ENCODE measurements at places on chromosomes 2 and 18. TPM values are rescaled to one million over a fixed set of nuclear protein-coding genes. Genes with fewer than 3 reads are reported as not detected.

Gene NYAP2
- 3.9 TPM for total RNA-seq

Gene SOX11
- 0.02 TPM for total RNA-seq

Gene MRO
- 1.7 TPM for total RNA-seq

Gene FBXO41
- total RNA-seq = 0.23 TPM

Gene ERBB4
- total RNA-seq = 2.5 TPM

Gene TANC1
- 3.9 TPM for total RNA-seq

Gene CYP27A1
- 45.1 TPM for total RNA-seq

Gene SPR
- total RNA-seq = 34.0 TPM

Gene ITGB6
- 4.6 TPM for total RNA-seq

Gene INSIG2
- 7.5 TPM for total RNA-seq

Gene SETBP1
- 10.5 TPM for total RNA-seq

Gene GALNT13
- not detected for total RNA-seq

Gene UGT1A5
- total RNA-seq = not detected

Gene ST8SIA5
- total RNA-seq = 6.7 TPM

Gene IL1B
- total RNA-seq = 0.42 TPM

Gene CNDP2
- total RNA-seq = 46.9 TPM

Gene EML4
- total RNA-seq = 7.0 TPM

Gene APLF
- 3.5 TPM for total RNA-seq

Gene MOGAT1
- not detected for total RNA-seq

Gene MC5R
- total RNA-seq = not detected

All from psoas muscle (tissue), 8 donors.